Activated CD4-positive, alpha-beta T cell treated with anti-CD3 and anti-CD28 coated beads, Interleukin-2, amount 50 U/mL, for 24 hours (primary cell): ENCODE measurements at places on chromosomes 13 and 19.

DNA sequence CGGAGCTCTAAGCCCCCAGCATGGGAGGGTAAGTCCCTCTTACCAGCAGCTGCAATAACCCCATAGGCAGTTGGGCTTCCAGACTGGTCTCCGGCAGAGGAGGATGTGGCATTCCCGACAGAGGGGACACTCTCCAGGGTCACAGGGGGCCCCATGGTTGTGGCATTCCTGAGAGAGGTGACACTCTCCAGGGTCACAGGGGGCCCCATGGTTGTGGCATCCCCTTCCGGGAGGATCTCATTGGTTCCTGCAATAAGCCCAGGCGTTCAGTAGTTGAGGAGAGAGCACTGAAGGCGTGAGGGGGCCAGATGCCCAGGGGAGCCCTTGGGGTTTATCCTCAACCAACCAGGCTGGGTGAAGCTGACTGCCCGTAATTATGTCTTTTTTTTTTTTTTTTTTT lies 5.4 kb downstream of the CD320 start:
- no peak for DNase-seq

- peak; percentile 27 for DNase-seq
Measured at GRCh38 chr19:9406798-9407352, 28.5 kb downstream of the ZNF266 start.

DNA sequence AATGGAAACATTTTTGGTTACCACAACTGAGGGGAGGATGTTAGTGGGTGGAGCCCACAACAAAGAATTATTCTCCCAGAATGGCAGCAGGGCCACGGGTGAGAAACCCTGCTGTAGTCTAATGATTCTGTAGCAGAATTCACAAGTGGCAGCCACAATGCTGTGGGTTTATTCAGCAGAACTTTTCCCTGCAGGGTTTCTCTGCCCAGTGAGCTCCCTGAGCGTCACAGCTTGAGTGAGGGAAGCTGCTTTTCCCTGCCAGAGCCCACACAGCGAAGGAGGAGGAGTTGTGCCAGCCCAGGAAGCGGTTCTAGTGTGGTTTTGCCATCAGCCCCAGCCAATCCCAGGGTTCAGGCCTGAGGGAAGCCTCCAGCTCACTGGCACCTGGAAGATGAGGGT lies 4.4 kb downstream of the ATP12A start:
- DNase-seq, result no peak

DNA sequence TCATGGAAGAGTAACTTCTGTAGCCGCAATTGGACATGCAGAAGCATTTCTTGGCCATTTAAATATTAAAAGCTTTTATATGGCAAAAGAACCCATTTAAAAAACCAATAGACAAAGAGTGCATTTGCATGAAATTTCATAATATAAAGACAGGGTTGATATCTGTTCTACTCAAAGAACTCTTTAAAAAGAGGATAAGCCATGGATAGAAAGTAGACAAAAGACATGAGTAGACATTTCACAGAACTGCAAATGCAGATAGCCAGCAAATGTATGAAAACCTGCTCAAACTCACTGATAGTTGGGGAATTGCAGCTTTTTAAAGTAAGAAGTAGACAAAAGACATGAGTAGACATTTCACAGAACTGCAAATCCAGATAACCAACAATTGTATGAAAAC lies 218.1 kb downstream of the SHISA2 start:
- DNase-seq, result no peak

- no peak for DNase-seq
Measured at GRCh38 chr13:31940076-31940475, 91.5 kb upstream of the FRY start.
